Left ventricle myocardium superior (tissue), 1 donor: ENCODE measurements at places on chromosomes 2 and 18.

- DNase-seq = no peak
These were observed 72.0 kb downstream of the CDH7 start for GRCh38 chr18:65822826-65823225.

DNA sequence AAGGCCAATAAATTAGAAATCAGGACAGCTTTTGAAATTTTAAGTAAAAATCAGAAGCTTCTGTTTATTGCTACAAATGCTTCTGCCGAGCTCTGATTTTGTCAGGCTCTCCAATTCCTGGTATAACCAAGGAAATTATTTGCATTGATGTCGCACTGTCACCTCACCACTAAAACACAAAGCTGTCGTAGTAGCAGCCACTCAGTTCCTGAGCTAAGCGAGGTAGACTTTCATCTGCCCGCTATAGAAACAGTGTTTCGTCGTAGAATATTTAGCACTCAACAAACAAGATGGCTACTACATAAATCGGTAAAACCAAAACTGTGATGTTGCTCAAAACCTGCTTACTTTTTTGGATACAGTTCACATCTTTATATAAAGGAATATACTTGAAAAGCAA lies 141.3 kb upstream of the FOSL2 start:
- DNase-seq = no peak

DNA sequence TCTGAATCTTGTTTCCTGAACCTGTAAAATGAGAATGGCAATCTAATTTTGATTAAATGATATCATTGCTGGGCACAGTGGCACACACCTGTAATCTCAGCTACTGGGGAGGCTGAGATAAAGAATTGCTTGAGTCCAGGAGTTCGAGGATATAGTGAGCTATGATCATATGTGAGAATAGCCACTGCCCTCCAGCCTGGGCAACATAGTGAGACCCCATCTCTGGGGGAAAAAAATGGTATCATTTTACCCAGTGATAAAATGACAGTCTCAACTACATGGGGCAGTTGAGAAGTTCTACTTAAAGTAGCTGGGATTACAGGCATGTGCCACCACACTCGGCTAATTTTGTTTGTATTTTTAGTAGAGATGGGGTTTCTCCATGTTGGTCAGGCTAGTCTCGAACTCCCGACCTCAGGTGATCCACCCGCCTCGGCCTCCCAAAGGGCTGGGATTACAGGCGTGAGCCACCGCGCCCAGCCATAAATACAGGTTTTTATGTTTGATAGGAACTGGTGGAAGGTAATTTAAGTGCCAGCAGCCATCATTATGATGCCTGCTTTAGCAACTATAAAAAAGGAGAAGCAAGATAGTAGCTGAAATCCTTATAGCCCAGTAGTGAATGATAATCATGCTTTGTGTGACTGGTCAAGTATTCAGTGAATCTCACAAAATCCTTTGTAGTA lies 17.0 kb downstream of the BZW1 start:
- no peak for DNase-seq

- DNase-seq = no peak
These were observed 15.2 kb downstream of the FBXO41 start for GRCh38 chr2:73268830-73269685.

DNA sequence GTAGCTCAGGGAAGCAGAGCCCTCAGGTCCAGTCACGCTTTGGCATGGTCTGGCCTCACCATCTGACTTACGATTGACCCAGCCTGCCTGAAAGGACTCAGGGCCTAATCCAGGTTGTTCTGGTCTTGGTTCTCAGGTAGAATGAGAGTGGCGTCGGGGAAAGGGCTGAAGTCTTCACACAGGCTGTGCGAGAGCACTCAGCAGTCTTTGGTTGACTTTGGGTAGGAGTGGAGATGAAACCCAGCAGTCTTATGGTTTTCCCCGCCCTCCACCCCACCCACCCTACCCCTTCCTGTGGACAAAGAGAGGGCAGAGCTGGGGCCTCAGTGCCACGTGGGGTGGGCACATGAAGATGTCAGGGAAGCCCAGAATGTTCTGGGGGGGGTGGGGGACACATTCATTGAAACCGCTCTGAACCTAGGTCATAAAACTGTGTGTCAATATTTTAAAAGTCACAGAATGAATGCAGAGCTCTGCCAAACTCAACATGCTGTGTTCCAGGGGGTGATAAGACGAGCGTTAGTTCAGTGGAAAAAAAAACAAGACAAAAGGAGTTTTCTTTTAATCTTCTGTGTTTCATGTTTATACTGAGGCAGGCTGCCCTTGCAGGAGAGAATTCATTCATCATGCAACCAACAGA lies 58.6 kb upstream of the ALPP start:
- no peak for DNase-seq
